ENCODE measurements at places on chromosomes 13 and 19. TPM values are rescaled to one million over a fixed set of nuclear protein-coding genes. Genes with fewer than 3 reads are reported as not detected.

Gene ZFP28
- 16.8 TPM for polyA plus RNA-seq

Gene HOMER3
- polyA plus RNA-seq, result 72.4 TPM

Gene ZNF83
- 118 TPM for polyA plus RNA-seq

Gene ZNF419
- 25.2 TPM for polyA plus RNA-seq

Gene PSPN
- 3.8 TPM for polyA plus RNA-seq

DNA sequence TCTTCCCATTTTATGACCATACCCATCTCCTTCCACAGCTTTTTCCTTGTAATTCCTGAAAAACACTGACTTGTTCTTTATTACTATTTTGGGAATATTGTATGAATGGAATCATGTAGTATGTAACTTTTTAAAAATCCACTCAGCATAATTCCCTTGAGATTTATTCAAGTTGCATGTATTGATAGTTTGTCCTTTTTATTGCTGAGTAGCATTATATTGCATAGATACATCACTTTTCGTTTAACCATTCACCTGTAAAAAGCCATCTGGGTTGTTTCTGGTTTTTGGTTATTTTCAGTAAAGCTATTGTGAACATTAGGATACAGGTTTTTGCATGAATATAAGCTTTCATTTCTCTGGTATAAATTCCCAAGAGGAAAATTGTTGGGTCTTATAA is 115.4 kb downstream of the GPC5 start:
- DNase-seq, result no peak

- DNase-seq, result peak; percentile 88
These were observed 14.7 kb downstream of the TLE5 start for GRCh38 chr19:3047496-3048189.

- peak; percentile 80 for DNase-seq
These were observed at the start of gene PRR36 for GRCh38 chr19:7874076-7874896. Gene PRR36 (minus strand): TSS chr19:7874390. CDS start chr19:7873689, 701 bp downstream.

DNA sequence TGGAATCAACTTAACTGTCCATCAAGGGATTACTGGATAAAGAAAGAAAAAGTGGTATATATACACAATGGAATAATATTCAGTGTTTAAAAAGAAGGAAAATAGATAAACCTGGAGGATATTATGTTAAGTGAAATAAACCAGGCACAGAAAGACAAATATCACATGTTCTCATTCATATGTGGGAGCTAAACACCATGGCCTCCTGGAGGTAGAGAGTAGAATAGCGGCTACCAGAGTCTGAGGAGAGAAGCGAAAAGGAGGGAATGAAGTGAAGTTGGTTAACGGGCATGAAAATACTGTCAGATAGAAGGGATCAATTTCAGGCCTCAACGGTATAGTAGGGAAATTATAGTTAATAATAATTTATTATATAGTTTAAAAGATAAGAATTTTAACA is 147.5 kb upstream of the OBI1 start:
- DNase-seq, result no peak

DNA sequence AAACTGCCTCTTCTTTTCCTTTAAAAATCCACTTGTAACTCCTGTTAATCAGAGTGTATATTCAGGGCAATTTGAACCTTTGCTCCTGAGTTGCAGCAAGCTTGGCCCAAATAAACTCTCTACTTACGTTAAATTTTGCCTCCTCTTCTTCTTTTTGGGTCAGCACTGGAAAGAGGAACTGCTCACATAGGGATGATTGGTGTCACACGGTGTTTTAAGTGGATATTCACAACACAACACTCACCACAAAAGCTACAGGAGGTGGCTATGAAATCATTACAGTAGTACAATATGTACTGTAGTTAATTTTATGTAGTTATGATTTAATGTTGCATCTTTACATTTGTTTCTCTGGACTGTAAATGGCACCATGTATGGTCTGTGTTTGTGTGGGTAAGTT is 96.8 kb upstream of the DOCK9 start:
- no peak for DNase-seq

DNA sequence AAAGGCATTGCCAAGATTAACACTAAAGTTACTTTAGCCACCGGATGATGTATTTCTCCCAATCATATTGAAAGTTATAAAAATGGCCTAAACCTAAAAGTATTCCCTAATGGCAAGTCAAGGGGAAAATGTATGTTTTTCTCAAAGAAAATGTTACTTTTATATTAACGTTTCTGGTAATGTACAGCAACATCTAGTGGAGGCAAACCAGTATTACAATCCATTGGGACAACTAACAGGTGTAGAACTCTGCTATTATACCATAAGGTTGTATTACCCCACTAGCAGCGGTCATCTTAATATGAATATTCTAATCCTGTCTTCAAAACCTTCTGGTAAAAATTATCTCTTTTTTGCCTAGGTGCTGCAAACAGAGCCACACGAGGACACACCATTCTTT is 69.2 kb downstream of the ZNF100 start:
- peak; percentile 43 for DNase-seq

DNA sequence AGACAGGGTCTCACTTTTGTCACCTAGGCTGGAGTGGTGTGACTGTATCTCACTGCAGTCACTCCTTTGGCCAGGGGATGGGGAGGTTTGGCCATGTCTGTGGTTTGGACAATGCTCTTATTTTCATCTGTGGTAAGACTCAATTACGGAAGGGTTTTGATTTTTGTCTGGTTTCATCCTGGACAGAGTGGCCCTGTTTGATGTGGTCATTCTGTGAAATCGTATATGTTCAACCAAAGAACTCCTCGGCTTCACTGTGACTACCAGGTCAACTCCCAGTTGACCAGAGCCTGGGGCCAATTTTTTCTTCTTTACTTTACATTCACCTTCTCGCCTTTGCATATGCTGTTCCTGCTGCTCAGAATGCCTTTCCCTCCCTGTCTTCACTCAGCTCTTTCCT is 6.8 kb upstream of the CCDC124 start:
- no peak for DNase-seq

DNA sequence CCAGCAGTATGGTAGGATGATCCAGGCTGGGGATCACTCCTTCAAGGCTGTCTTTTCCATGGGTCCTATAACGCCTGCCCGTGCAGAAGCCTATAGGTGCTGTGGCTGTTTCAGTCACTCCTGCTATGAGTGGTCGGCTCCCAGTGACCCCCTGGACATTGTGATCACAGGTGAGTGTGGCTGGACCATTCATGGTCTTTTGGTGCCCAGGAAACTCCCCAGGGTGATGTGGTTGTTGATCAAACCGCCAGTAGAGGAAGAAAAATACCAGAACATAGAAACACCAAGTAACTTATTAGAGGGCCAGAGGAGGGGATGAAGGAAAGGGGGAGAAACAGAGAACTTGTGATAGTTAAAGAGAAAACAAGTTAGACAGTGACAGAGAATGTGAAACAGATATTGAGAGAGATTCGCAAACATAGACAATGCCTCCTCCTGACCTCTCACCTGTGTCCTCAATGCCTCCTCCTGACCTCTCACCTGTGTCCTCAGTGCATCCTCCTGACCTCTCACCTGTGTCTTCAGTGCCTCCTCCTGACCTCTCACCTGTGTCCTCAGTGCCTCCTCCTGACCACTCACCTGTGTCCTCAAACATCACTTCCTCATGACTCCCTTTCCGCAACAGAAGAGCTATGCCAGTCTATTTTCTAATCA is 19.4 kb downstream of the LAIR2 start:
- DNase-seq, result no peak

All from renal pelvis (tissue), 12 donors.